ENCODE measurements at places on chromosomes 5 and 9. TPM values are rescaled to one million over a fixed set of nuclear protein-coding genes. Genes with fewer than 3 reads are reported as not detected.

Gene PCDHA5
- under 0.01 TPM for total RNA-seq

Gene FUBP3
- total RNA-seq = 31.8 TPM

Gene SNCAIP
- 8.9 TPM for total RNA-seq

Gene SPDL1
- 7.3 TPM for total RNA-seq

Gene PDE4D
- total RNA-seq = 41.7 TPM
